ENCODE measurements at places on chromosomes 16 and 17.
A peak's percentile ranks its signal among the peaks of the same experiment; 100 is the strongest.

DNA sequence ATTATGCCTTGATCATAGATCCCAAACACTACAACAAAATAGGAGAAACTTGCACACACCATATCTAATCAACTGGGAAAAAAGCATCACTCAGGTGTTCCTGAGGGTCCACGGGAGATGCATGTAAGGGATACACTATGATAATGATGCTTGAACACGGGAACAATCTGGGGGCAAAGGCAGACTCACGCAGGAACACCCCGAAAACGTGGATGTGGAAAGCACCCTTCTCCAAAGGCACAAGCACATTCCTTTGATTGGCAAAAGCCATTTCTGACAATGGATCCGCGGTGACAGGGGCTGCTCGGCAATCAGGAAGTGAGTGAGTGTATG, 1.3 kb downstream of the ZNF652 start:
- peak; percentile 50 for DNase-seq

DNA sequence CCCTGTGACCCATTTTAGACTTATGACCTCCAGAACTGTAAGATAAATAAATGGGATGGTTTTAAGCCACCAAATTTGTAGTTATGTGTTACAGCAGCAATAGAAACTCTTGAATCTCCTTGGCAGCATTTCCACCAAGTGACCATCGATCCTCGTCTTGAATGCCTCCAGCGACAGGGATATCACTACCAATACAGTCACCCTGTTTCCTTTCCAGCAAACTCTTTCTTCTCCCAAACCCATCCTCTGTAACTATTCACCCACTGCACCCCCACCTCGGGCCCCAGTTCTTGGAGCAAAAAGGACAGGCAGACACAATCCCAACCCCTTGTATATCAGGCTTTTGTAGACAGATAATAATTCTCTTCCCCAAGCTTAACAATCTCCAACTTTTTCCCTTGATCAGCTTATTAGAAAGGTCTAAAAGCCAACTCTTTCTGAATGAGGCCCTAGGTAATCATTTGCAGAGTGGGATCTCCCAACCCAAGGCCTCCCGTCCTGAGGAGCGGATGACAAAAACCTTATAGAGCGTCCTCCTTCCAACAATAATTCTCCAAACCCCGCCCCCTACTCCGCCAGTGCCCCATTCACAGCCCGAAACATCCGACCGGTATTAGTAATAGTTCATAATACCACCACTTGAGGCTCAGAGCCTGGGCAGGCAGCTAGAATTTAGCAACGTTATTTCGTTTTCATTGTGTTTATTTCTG, 14.7 kb upstream of the PLLP start:
- DNase-seq = peak; percentile 53

DNA sequence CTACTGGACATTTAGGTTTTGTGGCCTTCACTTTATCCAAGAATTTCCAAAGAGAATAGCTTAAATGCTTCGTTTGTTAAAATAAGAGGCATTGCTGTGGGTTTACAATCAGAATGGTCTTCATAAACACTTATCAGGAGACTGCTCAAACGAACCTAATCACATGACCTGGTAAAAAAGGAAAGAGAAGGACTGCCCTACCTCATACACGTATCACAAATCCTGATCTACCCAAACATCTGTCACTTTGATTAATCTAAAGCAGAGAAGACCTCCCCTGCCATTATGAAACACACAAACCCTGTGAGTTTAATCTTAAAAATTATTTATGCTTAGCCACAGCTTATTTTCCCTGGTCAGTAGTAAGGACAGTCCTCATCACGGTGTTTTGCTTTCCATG, 76.6 kb downstream of the PARN start:
- no peak for DNase-seq

GRCh38 chr17:75116737-75117136, 7.0 kb downstream of the ARMC7 start:
- DNase-seq = no peak

DNA sequence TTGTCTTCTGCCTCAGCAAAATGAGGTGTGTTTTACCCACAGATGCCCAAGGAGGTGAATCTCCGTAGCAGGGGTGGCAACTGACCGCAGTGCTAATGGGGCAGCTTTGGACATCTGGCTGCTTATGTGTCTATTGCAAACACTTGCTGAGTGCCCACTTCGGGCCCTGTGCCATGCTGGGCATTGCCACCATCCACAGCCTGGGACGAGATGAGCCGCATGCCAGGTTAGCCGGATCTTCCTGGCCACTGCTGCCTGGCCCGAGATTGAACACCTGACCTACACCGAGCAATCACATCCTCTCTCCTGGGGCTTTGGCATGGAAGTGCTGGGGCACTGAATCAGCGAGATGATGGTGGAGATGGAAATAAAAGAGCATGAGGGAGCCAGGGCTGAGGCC, 238.7 kb downstream of the GSG1L start:
- no peak for DNase-seq

- no peak for DNase-seq
Measured at GRCh38 chr17:60864708-60865005, 187.0 kb downstream of the BCAS3 start.
